ENCODE measurements at places on chromosomes 2 and 18. TPM values are rescaled to one million over a fixed set of nuclear protein-coding genes. Genes with fewer than 3 reads are reported as not detected.

GRCh38 chr18:11840493-11840892 is 10.7 kb upstream of the CHMP1B start:
- no peak for DNase-seq

- no peak for DNase-seq
Observed at GRCh38 chr2:67965246-67965645, 97.6 kb downstream of the C1D start.

GRCh38 chr2:65562890-65563289 is 130.5 kb upstream of the SPRED2 start:
- no peak for DNase-seq

The FANCL gene
- total RNA-seq: 21.4 TPM

DNA sequence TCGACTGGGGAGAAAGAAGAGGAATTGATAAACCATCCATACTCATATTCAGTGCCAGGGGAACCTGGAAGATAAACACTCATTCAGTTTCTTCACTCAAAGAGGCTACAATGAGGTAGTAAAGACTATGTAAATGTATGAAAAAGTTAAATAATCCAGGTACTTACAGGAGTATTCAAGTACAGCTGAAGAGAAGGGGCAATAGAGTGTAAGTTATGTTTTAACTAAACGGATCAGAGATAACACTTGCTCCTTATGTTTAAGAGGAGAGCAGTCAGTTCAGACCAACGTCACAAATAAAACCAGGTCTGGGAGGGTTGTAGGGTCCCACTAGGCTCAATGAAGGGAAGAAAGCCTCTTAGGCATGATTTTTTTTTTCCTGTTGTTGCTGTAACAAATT is 358.3 kb upstream of the SMIM21 start:
- no peak for DNase-seq

GRCh38 chr2:211877061-211877460 is 661.5 kb downstream of the ERBB4 start:
- no peak for DNase-seq

- no peak for DNase-seq
Observed at GRCh38 chr18:23547306-23547705, 39.0 kb downstream of the NPC1 start.

GRCh38 chr2:180446492-180446891 is 439.4 kb upstream of the CWC22 start:
- no peak for DNase-seq

The CTAGE1 gene
- 0.06 TPM for total RNA-seq

DNA sequence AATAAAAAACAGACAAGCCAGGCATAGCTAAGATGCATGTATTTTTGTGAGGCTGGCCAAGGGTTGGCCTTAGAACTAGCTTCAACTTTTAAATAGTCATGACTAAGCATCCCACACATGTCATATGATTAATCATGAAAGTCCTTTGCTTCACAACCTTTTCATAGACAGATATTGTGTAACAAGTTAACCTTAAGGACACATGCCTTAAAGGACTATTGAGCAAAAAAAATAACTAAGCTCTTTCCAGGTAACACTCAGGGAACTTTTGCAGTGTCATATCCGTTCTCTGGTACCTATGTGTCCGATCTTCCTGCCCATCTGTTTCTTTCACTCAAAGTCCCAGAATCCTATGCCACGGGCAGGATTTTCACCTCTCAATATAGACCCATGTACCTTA is 498.4 kb downstream of the STK39 start:
- no peak for DNase-seq

The NMUR1 gene
- 1.1 TPM for total RNA-seq

DNA sequence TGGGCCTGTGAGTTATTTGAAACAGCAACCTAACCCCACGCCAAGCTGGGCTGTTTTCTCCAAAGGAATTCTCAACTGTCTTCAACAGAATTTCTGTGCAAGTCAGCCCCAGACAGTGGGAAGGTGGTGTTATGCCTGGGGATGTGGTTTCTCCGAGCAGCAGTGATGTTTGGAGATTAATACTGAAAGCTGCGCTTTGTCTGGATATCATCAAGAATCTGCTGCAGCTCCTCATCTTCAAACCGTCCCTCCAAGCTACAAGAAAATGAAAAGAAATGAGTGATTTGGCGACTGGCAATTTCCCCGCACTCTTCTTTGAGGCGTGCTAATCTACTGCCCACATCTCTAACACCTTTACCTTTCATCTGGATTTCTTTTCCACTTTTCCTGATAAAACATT is 10.0 kb downstream of the POLR2D start:
- DNase-seq: no peak

The MSH6 gene
- total RNA-seq: 46.3 TPM

GRCh38 chr2:37472959-37473358 is 128.5 kb downstream of the QPCT start:
- DNase-seq: no peak

DNA sequence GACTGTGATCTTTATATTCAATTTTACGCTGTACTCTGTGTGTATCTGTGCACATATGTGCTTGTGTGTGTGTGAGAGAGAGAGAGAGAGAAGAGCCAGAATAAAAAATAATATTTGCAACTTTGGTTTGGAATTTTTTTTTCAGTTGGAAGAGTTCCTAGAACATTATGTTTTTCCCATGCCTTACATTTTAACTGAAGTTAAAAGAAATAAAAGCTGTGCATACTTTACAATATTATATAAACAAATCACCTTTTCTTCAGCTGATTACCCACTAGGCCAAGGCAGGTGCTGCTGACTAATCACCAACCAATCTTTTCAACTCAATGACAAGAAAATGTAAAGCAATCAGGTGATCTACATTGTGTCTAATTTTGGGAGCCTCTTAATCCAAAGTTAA is 366.3 kb downstream of the NYAP2 start:
- DNase-seq: no peak

- DNase-seq: no peak
Observed at GRCh38 chr2:145197944-145198343, 678.0 kb upstream of the ZEB2 start.

GRCh38 chr2:182883451-182883850 is 17.0 kb upstream of the FRZB start:
- no peak for DNase-seq

All from mucosa of gallbladder (tissue), 1 donor.